CD4-positive, alpha-beta T cell (primary cell): ENCODE measurements at places on chromosomes 7 and 10.
A peak's percentile ranks its signal among the peaks of the same experiment; 100 is the strongest.

GRCh38 chr7:158676171-158676840 lies 28.3 kb downstream of the NCAPG2 start:
- no peak for DNase-seq

DNA sequence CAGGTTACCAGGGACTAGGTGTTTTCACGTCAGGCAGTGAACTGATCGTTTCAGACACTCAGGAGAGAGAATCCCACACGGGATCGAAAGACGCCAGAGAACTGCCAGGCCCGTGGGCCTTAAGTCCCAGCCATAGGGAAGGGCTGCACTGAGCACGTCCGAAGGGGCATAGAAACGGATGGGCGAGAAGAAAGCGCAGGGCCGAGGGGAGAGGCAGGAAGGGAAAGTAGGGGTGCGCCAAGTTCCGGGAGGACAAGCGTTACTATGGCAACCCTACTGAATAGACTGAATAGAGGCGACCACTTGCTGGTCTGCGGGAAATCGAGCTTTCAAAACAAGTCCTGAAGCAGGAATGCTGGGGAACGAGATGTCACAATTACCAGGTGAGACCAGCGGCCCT lies 421.3 kb upstream of the NUPR2 start:
- DNase-seq: no peak

- DNase-seq: no peak
Observed at GRCh38 chr7:26167303-26167934, 15.4 kb downstream of the NFE2L3 start.

DNA sequence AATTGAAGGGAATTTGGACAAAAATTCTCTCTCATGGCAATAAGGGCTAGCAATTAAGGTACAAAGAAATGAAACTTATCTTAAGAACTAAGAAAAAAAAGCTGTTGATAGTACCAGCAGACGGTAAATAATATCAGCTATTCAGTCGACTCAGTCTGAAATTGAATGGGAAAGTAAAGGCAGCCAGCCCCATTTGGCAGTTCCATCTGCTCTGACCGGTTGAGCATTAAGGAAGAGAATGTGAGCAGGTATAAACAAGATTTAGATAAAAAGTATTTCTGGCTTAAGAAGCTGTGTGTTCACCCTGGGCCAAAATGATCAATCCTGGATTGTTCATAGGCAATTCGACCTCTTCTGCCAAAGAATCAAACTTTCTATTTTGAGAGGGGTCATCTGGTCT lies 154.6 kb upstream of the NPVF start:
- no peak for DNase-seq

- DNase-seq: no peak
Observed at GRCh38 chr10:42987121-42987541, 89.7 kb upstream of the RET start.

DNA sequence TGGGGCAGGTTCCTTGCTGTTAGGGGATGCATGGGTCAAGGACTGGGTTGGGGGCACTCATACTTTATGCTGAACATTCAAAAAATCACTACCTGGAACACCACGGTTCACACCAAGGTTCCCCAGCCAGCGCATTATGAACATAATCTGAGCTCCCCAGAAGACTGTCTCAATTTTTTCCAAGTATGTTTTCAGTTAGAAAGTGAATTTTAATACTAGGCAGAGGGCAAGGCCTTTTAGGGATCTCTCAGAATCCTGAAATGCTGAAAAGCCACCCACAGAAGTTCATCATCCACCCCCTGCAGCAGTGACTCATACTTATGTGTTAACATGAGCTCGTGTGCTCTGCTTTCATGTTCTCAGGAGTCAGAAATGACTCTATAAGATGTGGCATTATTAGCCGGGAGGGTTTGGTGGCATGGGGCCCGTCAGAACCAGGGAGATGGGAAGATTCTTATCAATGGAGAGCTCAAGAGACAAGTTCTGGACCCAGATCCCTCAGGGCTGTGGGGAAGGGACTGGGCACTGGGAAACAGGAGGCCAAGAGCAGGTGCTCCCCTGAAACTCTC lies 185.2 kb upstream of the ITGB1 start:
- no peak for DNase-seq

- DNase-seq: no peak
Observed at GRCh38 chr10:42738679-42739078, 43.9 kb upstream of the BMS1 start.

- no peak for DNase-seq
Observed at GRCh38 chr7:47885309-47885986, 62.8 kb downstream of the PKD1L1 start.

DNA sequence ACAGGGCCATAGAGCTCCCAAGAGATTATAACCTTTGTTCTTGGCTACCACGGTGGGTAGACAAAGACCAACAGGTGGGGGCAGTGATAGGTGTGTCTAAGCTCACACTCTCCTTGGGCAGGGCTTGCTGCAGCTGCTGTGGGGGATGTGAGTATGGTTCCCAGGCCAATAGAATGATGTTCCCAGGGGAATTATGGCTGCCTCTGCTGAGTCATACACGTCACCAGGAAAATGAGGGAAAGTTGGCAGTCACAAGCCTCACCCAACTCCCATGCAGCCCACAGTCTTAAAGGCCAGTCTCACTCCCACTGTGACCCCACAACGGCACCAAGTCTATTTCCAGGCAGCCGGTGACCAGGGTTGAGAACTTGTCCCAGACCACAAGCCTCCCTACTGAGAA lies 453.4 kb upstream of the PODXL start:
- DNase-seq: no peak

DNA sequence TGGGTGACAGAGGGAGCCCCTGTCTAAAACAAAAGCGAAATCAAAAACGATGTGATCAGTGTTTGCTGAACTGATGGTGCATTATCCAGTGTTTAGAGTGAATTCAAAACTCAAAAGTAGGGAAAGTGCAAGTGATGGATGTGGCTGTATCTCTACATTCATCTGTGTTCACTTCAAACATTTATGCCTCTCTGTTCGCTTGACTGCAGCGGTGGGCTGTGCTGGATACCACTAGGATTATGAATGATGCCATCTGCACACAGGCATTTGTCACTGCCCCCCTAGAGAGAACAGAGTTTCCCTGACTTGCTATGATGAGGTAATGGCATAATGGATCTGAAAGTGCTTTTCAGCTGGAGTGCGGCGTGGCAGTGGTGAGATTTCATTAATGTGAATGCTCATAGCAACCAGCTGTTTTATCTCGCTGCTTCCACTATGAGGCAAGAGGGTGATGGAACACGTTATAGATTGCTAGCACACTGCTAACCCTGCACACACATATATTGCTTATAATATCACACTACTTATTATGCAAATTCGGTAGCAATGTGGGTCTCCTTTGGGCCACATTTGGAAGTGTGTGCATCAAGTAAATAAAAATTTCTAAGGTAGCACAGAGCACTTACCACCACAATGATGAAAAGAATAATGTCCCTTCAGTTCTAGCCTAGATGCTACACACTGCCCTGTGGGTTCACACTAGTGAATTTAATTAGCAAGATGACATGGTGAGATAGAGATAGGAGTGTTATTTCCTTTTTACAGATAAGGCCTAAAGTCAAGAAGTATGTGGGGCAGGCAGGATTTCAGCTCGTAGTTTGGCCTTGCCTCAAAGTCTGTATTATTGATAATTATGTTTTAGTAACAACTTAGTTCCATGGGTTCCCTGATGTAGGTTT lies 164.7 kb downstream of the CAMK1D start:
- no peak for DNase-seq

- DNase-seq: no peak
Observed at GRCh38 chr7:44222074-44222473, 21.3 kb downstream of the YKT6 start.

DNA sequence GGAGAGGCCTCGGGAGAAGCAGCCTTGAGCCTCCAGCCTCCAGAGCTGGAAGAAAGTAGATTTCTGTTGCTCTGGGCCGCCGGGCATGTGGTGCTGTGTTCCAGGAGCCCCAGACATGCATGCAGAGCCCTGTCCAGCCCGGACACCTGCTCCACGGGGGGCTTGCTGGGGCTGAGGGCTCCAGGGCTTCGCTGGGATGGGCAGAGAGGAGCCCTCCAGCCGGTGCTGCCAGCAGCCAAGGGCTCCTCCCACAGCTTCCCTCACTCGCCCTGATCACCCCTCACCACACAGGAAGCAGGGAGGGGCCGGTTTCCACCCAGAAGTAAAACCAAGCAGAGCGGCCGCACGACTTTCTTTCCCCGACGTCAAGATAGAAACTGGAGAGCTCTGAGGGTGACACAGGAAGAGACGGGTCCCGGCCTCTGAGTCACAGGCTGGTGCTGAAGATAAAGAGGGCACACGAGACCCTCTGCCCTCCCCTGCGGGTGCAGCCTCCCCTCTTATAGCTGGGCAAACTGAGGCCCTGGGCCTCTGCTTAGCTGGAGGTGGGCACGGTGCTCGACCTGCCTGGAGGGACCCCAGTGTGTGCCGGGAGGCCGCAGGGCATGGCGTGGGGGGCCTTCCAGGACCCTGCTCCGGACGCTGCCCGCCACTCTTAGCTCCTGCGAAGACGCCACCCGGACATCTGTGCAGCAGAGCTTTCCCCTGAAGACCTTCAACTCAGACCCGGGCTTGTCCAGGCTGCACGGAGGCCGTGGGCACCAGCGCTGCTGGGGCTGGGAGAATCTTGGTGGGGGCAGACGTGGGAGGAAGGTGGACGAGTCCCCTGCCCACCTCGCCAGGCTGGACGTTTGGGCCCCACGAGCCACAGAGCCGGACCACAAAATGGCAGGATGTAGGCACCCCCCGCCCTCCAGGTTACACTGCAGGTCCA lies 31.1 kb downstream of the ADAP1 start:
- DNase-seq: peak; percentile 94

- DNase-seq: no peak
Observed at GRCh38 chr10:62000037-62000603, 98.6 kb downstream of the ARID5B start.

- DNase-seq: no peak
Observed at GRCh38 chr10:66472156-66472555, 453.7 kb upstream of the LRRTM3 start.

DNA sequence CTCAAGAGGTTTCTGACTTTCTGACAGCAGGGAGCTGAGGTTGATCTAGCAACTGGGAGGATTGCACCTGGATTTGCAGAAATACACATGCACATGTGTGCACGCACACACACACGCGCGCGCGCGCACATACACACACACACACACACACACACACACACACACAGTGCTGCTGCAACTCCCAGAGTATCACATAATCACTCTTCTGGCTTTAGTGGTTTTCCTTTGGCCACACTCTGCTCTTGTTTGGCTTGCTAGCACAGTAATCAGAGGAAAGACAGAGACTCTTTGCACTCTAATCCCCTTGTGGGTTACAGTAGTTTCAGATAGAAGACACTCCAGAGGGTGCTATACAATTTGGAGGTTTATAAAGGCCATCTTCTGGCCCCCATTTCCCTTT lies 705.0 kb downstream of the AUTS2 start:
- no peak for DNase-seq

DNA sequence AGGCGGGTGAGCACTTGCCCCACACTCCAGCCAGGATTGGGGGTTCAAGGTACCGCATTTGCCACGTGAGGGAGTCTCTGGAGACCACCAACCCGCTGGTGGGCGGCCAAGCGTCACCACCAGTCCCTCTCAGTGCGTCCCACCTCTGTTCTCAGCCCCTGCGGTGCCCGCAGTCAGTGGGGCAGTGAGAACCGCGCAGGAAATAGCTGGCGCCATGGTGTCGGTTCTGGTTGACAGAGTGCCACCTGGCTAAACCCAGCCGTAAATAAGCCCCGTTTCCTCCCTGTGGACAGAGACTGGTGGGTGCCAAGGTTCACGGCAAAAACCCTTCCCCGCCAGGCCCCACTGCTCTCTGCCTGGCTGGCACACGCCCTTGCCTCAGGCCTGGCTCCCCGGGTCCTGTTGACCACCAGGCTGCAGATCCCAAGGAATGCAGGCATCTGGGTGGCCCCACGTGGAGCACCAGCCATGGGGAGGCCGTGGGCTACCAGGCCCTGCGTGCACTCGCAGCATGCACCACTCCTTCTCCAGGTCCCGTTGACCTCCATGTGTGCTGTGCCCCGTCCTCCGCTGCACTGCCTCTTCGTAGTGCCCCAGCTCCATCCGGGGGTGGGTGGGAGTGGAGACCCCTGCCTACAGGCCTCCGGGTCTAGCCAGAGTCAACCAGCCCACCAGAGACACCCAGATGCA lies 140.0 kb downstream of the LHPP start:
- DNase-seq: no peak

GRCh38 chr10:105806-106205 lies 29.4 kb upstream of the ZMYND11 start:
- DNase-seq: no peak

DNA sequence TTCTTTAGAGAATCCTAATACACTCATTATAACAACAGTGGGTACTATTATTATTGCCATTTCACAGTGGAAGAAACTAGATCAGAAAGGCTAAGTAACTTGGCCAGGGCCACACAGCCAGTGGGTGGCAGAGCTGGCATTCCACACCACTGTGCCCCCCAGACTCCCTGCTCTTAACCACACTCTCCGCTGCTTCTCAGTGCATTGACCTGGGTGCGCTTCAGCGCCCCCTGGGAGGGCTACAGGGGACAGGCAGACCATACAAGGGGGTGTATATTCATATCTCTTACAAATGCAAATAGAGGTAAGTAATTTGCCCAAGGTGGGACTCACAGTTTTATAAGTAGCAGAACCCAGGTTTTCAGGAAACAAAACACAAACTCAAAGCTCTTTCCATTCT lies 77.0 kb upstream of the NMT2 start:
- peak; percentile 25 for DNase-seq

- DNase-seq: no peak
Observed at GRCh38 chr7:137771679-137772078, 75.1 kb downstream of the DGKI start.

DNA sequence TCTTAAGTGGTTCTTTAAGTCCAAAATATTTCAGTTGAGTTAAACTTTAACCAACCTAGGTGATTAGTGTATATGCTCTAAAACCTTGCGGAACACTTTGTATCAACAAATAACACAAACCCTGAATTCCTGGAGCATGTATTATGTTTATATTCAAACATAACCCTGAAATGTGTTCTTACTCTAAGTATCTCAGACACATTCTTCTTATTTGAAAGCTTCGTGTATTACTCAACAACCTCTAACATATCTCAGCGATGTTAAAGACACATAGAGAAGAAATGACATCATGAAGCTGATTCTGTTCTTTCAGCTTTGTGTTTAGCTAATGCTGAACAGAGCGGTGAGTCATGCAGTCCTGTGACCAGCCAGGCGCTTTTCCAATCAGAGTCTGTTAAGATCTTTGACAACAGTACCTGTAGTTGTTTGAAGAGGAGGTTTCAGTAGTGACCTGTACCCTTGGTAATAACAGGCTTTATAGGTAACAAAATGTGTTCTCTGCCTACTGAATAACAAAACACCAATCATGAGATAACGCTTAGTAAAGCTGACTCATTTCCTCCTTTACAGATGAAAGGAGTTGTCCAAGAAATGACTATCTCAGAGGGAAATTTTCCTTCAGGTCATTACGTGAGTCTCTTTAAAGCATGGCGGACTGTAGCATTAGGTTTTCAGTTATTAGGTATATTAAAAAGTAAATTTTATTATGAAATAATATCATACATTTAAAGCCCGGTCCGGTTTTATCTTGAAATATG lies 67.3 kb upstream of the KLF6 start:
- DNase-seq: peak; percentile 51

DNA sequence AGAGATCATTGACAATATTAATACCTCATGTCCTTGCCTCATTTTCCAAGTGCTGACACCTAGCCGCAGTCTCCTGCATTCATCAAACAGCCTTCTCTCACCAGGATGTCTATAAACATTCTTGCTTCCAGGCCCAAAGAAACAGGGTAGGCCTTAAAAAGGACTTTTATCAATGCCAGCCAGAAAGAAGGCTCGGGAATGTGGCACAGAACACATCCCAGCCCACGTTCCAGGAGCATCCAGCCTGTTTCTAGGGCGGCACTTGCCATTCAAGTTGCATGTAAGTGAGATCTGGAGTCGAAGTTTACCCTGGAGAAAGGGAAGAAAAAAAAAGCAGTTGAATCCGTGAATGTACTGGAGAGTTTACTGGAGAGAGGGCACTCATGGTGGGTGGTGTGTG lies 1083.1 kb downstream of the KCNMA1 start:
- no peak for DNase-seq
